ENCODE measurements at places on chromosomes 5 and 9.

GRCh38 chr5:158499075-158499891, 600.4 kb downstream of the EBF1 start:
- no peak for DNase-seq

- no peak for DNase-seq
These were observed 134.2 kb upstream of the C6 start for GRCh38 chr5:41347569-41347968.

DNA sequence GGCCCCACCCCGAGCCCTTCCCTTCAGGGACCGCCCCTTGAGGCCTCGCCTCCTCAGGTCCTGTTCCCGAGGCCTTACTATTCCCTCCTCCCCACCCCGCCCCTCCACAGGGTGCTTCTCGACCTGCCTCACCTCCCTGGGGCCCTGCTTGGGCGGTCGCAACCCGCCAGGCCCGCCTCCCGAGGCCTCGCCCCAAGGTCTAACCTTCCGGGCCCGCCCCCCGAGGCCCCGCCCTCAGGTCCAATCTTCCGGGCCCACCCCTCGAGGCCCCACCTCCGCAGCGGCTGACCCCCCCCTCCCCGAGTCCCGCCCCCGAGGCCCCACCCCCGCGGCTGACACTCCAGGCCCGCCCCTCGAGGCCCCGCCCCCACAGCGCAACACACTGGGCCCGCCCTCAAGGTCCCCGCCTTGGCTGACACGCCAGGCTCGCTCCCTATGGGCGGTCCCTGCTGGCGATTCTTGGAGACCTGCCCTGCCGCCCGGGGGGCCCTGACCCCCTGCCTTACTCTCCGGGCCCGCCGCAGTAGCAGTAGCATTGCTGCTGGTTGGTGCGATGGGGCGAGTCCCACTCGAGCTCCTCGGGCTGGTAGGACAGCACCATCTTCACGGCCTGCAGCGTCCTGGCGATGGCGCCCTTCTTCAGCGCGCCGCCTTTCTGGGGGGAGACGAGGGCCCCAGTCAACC, 8.2 kb downstream of the PHF19 start:
- peak; percentile 97 for DNase-seq

GRCh38 chr5:83900306-83900705, 179.7 kb upstream of the HAPLN1 start:
- no peak for DNase-seq

DNA sequence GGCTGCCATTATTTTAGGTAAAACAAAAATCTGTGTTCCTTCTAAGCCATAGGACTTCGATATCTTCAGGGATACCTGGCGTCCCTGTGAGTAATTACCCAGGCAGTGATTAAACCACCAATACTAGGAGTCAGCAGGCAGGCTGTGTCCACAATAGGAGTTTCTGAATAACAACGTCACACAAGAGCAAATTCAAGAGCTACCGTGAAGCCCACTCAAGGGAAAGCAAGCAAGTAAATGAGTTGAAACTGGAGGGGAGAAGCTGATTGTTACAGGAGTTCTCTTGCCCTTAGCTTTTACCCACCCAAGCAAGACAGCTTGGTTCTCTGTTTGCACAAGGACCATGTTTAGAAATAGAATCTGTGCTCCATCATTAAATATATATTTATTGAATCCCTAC, 50.8 kb downstream of the SEMA5A start:
- DNase-seq, result no peak

All from activated CD4-positive, alpha-beta memory T cell treated with anti-CD3 and anti-CD28 coated beads, Interleukin-2, amount 10 ng/mL, durations not matched to agents 7 days and 5 days (primary cell).